Activated naive CD4-positive, alpha-beta T cell treated with anti-CD3 and anti-CD28 coated beads, Interleukin-2, amount 50 U/mL, for 72 hours (primary cell): ENCODE measurements at places on chromosomes 3 and 15. TPM values are rescaled to one million over a fixed set of nuclear protein-coding genes. Genes with fewer than 3 reads are reported as not detected.

Gene IL1RAP
- total RNA-seq: 13.6 TPM

Gene TRPM1
- total RNA-seq: not detected

Gene ZNF860
- 1.7 TPM for total RNA-seq

GRCh38 chr3:187084126-187084525, 55.2 kb downstream of the RPL39L start:
- no peak for DNase-seq

GRCh38 chr15:88625943-88626741, 5.0 kb downstream of the AEN start:
- peak; percentile 51 for DNase-seq

- no peak for DNase-seq
Observed at GRCh38 chr15:62983956-62984355, 58.6 kb upstream of the TPM1 start.

DNA sequence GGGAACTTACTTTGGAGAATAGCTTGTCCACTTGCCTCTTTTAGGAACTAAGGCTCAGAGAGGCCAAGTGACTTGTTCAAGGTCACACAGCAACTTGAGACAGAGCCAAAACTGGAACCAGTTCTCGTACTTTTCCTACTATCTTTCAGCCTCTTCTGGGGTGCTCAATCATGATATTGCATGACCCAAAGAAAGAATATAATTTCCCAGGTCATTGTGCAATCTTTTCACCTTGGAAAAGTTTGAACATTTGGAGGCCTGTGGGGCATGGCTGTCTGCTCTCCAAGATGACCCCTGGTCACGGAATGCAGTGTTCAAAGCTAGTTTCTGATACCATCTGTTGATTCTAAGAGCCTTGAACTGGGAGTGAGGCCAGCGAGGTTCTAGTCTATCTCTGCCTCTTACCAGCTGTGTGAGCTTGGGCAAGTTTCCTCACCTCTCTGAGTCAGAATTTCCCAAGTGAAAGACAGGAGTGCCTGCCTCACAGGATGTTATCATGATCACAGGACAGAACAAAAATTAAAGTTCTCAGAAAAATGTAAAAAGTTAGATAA, 89.7 kb downstream of the BDH1 start:
- no peak for DNase-seq

DNA sequence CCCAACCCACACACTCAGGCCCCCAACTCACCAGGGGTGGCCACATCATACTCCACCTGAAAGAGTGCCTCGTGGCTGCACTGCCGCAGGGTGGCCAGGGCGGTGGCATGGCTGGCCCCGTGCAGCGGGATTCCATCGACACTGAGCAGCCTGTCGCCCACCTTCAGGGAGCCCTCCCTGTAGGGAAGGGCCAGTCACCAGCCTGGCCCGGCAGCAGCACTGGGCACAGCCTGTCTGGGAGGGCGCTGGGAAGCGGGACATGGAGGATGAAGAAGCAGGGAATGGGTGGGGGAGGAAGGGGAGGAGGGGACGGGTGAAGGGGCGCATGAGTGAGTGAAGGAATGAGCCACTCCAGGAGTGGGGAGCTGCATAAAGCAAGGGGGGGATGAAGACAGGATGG, 18.5 kb downstream of the GRIP2 start:
- no peak for DNase-seq

DNA sequence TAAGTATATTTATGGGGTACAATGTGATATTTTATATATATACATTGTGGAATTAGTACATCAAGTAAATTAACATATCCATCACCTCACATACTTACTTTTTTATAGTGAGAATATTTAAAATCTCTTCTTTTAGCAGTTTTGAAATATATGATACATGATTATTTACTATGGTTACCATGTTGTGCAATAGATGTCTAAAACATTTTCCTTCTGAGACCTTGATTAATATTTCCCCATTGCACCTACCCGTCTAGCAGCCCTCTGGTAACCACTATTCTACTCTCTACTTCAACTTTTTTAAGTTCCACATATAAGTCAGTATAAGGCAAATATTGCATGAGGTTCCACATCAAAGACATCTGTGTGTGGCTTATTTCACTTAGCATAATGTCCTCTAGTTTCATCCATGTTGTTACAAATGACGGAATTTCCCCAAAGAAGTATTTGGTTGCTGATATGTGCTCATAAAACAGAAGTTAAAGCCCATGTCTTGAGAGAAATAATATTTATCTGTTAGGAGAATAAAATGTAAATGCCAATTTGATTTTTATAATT, 29.6 kb upstream of the NFKBIZ start:
- DNase-seq: no peak

- DNase-seq: no peak
Observed at GRCh38 chr3:129107793-129108192, 13.8 kb downstream of the RAB43 start.

DNA sequence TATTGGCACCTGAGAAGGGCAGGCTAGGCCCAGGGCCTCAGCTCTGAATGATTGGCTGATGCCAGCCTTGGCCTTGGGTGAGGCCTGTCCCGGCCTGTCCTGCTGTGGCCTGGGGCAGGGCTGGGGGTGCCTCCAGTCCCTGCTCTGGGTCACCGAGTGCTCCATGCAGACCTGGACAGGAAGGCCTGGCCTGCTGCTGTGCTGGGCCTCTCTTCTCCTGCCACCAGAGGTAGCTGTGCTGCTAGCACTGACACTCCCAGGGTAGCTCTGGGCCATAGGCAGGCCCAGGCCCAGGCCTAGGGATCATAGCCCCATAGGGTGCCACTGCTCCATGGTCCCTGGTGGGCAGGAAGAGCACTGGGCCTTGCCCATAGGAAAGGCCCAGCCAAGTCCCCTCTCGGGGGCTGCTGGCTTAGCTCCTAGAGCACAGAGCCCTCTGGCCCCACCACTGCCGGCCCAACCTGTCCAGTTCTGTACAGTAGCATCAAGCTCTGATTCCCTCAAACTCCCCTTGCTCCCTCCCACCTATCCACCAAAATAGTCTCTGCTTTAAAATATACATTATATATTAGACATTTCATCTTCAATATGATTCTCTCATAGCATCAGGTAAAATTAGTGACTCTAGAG, 18.2 kb downstream of the ABTB1 start:
- DNase-seq: no peak

- DNase-seq: peak; percentile 64
Observed at GRCh38 chr3:180679178-180680096, at the start of gene CCDC39. Gene CCDC39, minus strand, starts transcription at chr3:180679489. Its CDS starts 109 bp downstream, at chr3:180679380.

- no peak for DNase-seq
Observed at GRCh38 chr3:8737301-8737700, 3.7 kb downstream of the CAV3 start.

DNA sequence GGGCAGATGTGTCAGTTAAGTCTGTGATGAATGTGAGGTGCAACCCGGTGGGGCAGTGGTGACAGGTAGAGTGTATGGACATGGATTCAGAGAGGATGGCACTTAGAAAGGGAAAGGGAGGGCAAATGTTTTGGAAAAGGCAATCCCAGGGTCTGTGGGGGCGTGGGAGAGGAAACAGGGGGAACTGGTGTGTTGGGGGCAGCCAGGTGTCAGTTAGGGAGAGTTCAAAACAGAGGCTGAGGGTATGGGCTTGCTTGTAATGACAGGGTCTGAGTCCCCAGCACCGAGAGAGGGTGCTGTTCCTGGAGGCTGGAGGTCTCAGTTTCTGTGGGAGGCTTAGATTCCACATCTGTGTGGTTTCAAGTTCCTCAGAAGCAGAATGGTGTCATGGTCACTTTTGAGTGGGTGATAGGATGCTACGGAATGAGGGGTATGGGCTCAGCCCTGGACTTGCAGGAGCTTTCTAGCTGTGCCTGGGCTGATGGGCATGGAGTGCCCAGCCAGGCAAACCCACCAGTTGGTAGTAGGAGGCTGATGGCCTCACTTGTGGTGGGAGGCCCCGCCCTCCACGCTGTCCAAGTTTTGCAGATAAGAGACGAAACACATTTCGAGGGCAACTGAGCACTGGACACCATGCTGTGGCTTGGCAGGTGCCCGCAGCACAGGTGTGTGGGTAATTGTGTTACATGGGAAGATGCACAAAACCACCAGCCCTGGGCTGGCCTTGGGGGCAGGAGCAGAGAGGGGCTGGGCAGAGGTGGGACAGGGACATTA, 209.4 kb downstream of the RPLP1 start:
- peak; percentile 14 for DNase-seq

- no peak for DNase-seq
Observed at GRCh38 chr3:69105320-69105719, 17.1 kb downstream of the LMOD3 start.
